ENCODE measurements at places on chromosomes 13 and 19.
A peak's percentile ranks its signal among the peaks of the same experiment; 100 is the strongest.

GRCh38 chr13:101570410-101570809 is 117.9 kb downstream of the ITGBL1 start:
- no peak for DNase-seq

DNA sequence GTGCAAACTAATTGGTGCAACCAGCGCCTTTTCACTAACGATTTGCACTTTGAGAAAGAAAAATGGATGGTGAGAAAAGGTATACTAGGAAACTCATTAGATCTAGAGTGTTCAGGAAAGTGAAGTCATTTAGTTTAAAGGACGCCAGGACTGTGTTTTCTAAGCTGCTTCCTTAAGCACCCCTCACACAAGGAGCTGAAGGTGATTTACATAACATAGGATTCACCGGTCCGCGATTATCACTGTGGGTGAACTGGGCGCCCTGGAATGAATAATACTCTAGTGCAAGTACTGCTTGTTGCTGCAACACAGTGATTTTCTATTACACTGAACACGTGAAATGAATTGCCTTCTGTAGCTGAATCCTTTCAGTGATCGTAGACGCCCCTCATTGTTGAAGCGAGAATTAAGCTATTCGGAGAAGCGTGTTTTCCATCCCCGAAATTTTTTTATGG is 2.6 kb upstream of the MAB21L1 start:
- no peak for DNase-seq

DNA sequence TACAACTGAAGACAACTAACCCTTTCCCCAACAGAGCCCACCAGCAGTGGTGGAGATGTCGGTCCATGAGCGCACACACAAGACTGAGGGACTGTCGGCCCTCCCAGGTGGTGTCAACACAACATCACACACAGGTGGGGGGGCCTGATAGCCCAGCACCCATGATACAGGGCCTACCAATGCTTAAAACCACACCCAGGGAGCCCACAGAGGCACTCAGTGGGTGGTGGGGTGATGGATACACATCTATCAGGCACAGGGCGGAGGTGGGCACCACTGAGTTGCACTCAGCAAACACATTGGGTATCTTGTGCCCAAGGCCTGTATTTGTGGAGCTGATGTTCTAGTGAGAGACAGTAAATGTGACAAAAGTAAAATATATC is 7.0 kb upstream of the ZFP36 start:
- no peak for DNase-seq

- DNase-seq, result no peak
These were observed 366.8 kb downstream of the SLITRK1 start for GRCh38 chr13:83515268-83516015.

GRCh38 chr13:51208716-51209115 is 13.5 kb upstream of the FAM124A start:
- no peak for DNase-seq

GRCh38 chr19:18274781-18275356 is 617 bp upstream of the IQCN start:
- peak; percentile 89 for DNase-seq

- DNase-seq, result peak; percentile 71
These were observed 8.9 kb downstream of the CEBPA start for GRCh38 chr19:33293255-33294057.

GRCh38 chr13:41648314-41648935 is 191.1 kb downstream of the RGCC start:
- DNase-seq, result no peak

- DNase-seq, result no peak
These were observed at the start of gene NPAS1 for GRCh38 chr19:47019431-47020041. NPAS1 (plus strand) TSS chr19:47019837; CDS start chr19:47021048, 1,211 bp downstream.

DNA sequence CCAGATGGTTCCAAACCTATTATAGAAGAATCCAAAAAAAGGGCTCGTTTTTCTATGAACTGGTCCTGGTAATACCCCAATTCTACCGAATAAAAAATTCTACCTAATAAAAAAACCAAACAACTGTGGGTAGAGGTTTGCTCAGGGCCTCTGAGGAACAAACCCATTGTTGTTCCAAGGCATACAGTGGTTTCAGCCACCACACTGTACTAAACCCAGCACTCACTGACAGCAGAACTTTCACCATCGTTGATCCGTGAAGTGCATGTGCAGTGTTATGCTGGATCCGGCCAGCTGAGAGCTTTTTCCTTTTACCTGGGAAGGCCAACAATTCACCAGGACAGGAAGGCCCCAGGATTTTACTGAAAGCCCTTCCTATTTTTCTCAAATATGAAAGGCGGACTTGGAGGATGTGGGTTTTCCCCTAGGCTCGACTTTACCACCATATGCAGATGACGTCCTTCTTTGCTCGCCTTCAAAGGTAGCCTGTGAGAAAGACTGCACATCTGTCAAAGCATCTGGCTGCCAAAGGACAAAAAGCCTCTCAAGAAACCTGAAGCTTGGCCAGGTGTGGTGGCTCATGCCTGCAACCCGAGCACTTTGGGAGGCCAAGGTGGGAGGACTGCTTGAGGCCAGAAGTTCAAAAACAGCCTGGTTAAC is 7.2 kb upstream of the PABPC3 start:
- DNase-seq, result no peak

DNA sequence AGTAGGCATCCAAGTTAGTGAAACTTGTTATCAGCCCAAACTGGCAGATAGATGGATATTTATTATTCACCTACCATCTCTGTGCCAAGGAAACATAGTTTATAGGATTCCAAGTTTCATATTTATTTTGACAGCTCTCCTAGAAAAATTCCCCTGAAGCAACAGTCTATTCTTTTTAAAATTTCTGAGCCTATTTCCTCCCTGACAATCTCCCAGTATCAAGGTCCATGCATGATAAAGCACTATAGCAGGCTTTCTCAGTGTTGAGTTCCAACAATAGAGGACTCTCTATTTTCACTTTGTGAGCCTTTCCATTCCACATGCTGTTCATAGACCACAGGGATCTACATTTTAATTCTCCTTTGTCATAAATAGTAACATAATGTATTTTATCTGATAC is 312.6 kb downstream of the SLITRK6 start:
- DNase-seq, result peak; percentile 13

DNA sequence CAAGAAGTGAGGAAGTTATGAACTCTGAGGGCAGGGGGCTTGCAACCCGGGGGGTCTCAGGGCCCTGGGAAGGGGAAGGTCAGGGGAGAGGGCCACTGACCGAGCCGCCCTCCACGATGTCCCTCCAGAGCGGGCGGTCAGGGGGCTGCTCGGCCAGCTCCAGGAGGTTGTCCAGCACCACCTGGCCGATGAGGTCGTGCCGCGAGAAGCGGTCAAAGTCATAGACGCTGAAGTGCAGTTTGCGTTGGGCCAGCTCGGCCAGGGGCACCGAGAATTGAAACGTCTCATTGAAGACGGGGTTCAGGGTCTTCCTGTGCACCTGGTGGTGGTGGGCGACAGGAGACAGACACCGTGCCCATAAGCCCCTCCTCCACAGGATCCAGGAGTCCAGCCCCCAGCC is 10.5 kb downstream of the SYT3 start:
- DNase-seq, result no peak

DNA sequence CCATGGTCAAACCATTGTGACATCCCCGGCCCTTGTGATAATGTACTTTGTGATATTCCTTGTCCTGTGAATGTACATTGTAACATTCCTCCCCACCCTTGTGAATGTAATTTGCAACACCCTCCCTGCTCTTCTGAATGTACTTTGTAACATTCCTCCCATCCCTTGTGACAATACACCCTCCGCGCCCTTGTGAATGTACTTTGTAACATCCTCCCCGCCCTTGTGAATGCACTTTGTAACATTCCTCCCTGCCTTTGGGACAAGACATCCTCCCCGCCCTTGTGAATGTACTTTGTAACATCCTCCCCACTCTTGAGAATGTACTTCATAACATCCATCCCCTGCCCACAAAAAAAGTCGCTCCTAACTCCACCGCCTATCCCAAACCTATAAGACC is 17.1 kb downstream of the ZNF846 start:
- no peak for DNase-seq

DNA sequence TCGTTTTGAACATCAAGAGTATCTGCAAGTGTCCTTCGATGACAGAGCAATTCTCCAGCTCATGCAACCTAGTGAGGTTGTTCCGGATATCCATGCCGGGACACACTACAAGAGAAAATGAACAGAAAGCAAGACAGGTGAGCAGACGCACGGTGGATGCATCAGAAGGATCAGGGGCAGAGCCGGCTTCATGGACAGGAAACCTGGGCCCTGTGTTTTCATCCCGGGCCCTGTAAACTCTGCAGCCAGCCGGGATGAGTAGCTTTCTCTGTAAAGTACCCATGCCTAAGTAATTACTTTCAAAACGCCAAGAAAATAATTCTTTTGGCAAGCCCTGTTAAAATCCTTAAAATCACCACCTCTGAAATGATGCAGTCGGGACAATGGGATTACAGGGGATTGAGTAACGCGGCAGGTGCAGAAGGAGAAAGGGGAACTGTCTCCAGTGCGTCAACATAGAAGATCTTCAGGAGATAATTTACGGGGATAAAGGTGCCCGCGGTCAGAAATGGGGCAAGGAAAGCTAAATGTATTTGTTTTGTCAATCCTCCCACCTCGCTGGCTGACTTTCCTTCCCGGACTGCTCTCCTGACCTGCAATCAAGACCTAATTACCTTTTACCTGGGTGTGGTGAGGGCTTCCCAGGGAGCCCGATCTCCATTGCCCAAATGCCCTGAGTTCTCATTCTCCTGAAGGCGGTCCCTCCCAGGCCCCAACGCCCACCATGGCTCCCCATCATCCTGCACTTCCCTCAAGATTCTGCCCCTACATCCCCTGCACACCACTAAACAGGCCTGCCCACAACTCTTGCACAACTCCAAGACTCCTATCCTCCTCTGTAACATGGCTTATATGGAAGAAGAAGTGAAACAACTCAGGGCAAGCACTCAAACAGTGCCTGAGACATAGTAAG is 26.2 kb downstream of the INSR start:
- no peak for DNase-seq

GRCh38 chr13:40269086-40269485 is 397.4 kb downstream of the FOXO1 start:
- DNase-seq, result no peak

Measured in OCI-M1 (cell line).